ENCODE measurements at places on chromosomes 13 and 19. TPM values are rescaled to one million over a fixed set of nuclear protein-coding genes. Genes with fewer than 3 reads are reported as not detected.

DNA sequence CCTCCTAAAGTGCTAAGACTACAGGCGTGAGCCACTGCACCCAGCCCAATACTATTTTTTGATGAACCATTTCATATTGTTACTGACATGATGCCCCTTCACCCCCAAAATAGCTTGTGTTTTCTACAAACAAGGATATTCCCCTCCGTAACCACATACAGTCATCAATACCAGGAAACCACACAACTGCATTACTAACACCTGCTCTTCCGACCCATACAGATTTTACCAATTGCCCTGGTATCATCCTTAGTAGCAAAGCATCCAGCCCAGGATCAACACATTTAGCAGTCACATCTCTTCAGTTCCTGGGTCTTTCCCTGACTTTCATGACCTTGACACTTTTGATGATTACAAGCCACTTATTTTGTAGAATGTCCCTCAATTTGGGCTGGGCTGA, 33.6 kb downstream of the KCTD15 start:
- no peak overlapping the region for H3K4me3 ChIP-seq
- H3K27me3 ChIP-seq, result no peaks in the 10 kb centered on the region
- H3K36me3 ChIP-seq, result no peaks in the 10 kb centered on the region
- H3K4me1 ChIP-seq, result no peaks in the 10 kb centered on the region
- DNase-seq, result no peak
- no peak overlapping the region for H3K27ac ChIP-seq

DNA sequence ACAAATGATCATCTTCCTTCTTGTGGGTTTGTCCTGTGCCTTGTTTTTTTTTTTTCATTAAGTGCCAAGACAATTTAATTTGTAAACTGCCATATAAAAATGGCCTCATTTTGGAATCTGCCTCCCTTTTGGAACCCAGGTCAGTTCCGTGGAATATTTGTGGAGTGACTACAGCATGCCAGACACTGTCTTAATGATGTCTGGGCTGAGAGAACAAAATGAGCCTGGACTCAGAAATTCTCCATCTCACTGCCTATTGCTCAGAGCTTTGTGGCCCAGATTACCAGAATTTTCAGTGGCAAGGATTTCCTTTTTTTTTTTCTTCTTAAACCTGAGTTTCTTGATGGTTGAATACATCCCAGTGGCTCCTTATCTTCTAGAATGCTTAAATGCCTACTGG, 340.6 kb downstream of the ENOX1 start:
- H3K27me3 ChIP-seq, result peaks cover 5% of the 10 kb centered on the region
- no peaks in the 10 kb centered on the region for H3K4me1 ChIP-seq
- no peak overlapping the region for H3K27ac ChIP-seq
- no peak overlapping the region for H3K4me3 ChIP-seq

DNA sequence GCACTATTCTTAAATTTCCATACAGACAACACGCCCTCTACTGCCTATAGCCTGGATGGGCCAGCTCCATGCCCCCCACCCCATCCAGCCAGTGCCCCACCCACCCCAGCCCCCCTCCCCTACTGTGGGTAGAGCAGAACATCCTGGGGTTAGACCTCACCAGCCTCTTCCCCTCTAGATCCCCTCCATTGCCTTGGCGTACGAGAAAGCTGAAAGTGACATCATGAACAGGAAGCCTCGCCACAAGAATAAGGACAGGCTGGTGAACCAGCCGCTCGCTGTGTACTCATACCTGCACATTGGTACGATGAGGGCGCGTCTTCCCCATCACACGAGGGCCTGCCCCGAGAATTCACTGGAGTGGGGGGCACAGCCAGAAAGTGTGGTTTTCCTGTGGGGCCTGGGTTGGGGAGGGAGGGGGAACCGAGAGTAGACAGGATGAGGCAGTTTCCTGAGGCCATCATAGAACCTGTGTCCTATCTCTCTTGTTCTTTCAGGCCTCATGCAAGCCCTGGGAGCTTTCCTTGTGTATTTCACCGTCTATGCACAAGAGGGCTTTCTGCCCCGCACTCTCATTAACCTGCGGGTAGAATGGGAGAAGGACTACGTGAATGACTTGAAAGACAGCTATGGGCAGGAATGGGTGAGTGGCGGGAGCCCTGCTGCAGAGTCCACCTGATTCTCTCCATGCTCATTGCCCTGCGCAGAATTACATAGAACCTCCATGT, 29.1 kb downstream of the ATP12A start:
- no peak overlapping the region for H3K27ac ChIP-seq
- DNase-seq, result peak; percentile 23
- H3K4me3 ChIP-seq, result peak overlapping the region; percentile 27
- H3K36me3 ChIP-seq, result no peaks in the 10 kb centered on the region
- no peaks in the 10 kb centered on the region for H3K27me3 ChIP-seq
- H3K4me1 ChIP-seq, result peaks cover 17% of the 10 kb centered on the region

- no peaks in the 10 kb centered on the region for H3K27me3 ChIP-seq
- H3K4me1 ChIP-seq, result no peaks in the 10 kb centered on the region
- peaks cover 52% of the 10 kb centered on the region for H3K36me3 ChIP-seq
- no peak for DNase-seq
Measured at GRCh38 chr13:79376843-79377242, 29.2 kb downstream of the RBM26 start.

TPRX1 gene
- not detected for total RNA-seq

JUNB gene
- total RNA-seq, result 2,518 TPM

Data from CD4-positive, alpha-beta T cell (primary cell).